ENCODE measurements at places on chromosomes 16 and 17.

GRCh38 chr16:1197237-1197866, 27.7 kb downstream of the TPSG1 start:
- no peak for DNase-seq

- DNase-seq, result no peak
Observed at GRCh38 chr17:39617446-39618245, 9.1 kb upstream of the PPP1R1B start.

DNA sequence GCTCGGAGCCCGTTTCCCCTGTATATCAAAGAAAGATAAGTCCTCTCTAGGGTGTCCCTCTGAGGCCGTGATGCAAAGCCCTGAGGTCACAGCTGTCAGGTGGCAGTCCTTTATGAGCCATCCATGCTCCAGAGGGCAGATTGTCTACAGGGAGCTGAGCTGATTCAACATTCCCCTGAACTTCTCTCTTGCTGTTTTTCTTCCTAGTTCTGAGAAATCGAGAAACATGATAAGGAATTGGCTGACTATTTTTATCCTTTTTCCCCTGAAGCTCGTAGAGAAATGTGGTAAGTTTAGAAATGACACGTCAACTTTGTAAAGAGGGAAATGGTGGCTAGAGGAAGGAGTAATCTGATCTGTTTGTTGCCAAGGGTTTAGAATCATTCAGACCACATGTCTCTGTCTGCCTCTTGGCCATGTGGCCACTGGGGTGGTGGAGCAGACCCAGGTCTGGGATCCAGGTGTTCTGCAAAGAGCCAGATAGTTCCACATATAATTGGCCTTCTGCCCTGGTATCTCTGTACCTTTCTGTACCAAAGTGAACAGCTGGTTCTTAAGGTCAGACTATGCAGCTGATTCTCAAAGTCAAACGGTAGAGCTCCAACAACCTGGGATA, 3.5 kb downstream of the CTNS start:
- no peak for DNase-seq

DNA sequence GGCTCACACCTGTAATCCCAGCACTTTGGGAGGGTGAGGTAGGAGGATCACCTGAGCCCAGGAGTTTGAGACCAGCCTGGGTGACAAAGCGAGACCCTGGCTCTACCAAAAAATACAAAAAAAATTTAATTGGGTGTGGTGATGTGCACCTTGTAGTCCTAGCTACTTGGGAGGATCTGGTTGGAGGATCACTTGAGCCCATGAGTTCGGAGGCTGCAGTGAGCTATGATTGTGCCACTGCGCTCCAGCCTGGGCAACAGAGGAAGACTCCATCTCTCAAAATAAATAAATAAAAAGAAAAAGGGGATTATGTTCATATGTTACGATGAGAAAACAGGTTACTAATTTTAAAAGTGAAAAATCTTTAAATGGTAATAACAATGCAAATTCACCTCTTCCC, 996 bp downstream of the MLKL start:
- DNase-seq, result no peak

GRCh38 chr16:81646561-81646960, 132.5 kb upstream of the PLCG2 start:
- DNase-seq, result no peak

GRCh38 chr16:49601576-49601975, 228.0 kb downstream of the C16orf78 start:
- no peak for DNase-seq

GRCh38 chr17:63540590-63540989, 9.7 kb upstream of the DCAF7 start:
- DNase-seq, result no peak
